ENCODE measurements at places on chromosomes 1 and 21.
A peak's percentile ranks its signal among the peaks of the same experiment; 100 is the strongest.

DNA sequence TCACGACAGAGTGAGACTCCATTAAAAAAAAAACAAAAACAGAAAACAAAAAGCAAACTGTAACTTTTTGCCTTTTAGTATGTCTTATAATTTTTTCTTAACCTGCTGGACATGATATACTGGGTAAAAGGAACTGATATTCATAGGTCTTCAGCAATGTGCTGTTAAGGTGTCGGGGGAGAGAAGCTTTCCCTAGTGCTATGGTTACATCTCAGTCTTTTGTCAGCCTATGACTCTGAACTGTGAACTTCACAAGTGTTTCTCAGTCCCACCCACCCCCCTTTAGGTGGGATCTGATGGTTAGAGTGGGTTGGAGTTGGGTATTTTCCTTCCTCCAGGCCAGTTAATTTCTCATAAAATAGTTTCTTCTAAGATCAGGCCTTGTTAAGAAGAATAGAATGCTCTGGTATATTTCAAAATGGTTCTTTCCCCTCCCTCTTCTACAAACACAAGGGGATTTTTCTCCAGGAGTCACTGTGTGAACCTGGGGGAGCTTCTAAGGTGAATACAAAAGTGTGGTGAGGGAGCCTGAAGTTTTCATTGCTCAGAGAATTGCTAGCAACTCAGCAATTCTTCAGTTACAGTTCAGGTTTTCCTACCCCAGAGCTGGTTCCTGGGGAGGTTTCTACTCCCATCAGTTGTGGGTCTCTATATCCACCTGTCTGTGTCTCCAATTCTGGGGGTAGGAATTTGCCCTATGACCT is 16.1 kb upstream of the EDARADD start:
- no peak for DNase-seq

DNA sequence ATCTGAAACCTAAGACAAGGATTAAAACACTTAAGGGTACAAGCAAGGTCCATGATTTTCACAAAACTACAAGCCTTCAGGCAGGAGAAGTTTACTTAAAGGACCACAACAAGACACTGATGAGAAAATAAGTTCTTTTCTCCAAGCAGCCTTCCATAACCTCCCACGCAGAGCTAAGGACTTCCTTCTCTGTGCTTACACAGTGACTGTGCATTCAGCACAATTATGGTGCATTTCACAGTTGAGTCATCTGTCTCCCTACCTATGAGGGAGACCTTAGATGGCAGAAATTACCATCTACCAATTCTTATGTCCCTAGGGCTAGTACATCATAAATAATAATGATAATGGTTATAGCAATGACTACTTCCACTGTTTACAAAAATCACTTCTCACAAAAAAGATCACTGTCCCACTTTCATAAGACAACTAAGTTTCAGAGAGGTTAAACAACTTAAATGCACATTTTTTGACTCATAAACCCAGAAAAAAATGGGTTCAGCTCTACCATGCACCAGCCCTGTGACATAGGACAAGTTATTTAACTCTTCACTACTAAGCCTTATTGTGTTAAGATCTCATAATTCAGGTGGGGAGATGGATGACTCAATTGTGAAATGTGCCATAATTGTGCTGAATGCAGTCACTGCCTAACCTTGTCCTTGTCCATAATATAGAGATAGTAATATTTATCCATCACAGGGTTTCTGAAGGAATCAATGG is 45.3 kb downstream of the TARBP1 start:
- DNase-seq = no peak

DNA sequence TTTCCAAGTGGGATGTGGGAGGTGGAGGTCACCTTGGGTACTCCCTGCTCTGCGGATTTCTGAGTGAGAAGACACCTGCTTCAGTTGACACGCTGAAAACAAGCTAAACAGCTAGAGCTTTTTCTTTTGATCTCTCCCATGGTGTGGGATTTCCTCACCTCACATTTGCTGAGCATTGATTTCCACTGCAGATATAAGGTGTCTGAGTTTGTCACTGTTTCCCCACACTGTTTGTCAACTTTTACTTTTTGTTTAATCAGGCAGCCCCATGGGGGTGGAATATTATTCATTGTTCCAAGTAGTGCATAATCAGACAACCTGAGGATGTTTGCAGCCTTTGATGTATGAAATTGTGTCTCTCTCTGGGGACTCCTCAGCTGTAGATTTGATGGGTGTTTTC is 49.5 kb downstream of the FASLG start:
- DNase-seq = peak; percentile 54

DNA sequence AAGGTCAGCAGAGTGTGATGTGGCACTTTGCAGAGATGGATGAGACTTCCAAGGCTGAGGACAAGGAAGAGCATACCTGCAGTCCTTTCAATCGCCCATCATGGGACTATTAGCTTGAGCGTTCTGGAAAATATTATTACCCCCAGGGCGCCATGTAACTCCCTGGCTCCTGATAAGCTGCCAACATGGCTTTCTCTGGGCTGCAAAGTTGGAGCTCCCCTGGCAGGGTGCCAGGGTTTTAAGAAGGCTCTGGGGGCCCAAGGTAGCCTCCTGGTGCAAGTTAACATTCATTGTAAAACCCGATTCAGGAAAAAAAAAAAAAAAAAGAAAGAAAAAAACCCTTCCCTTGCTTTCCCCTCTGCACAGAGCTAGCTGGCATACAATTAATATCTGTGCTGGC is 196.7 kb downstream of the PBX1 start:
- DNase-seq = no peak

DNA sequence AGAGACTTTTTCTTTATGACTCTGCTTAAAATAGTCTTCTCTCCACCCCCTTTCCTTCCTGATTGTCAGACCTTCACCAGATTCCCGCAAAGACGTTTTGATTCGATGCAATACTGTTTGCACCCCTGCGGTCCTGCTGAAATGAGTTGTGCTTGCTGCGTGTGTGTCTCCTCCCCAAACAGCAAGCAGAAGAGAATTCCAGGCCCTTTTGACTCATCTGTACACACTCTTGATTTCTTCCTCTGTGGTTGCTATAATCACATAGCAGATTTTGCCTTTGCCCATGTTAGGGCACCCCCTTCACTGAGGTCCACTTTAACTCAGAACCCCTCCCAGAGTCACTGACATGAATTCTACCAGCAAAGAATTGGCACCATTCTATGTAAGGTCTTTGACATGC is 136.5 kb downstream of the ZZZ3 start:
- no peak for DNase-seq

- DNase-seq = no peak
Measured at GRCh38 chr1:150555971-150556865, 7.0 kb downstream of the ADAMTSL4 start.

- DNase-seq = no peak
Measured at GRCh38 chr1:118429856-118430255, 244.8 kb upstream of the SPAG17 start.

DNA sequence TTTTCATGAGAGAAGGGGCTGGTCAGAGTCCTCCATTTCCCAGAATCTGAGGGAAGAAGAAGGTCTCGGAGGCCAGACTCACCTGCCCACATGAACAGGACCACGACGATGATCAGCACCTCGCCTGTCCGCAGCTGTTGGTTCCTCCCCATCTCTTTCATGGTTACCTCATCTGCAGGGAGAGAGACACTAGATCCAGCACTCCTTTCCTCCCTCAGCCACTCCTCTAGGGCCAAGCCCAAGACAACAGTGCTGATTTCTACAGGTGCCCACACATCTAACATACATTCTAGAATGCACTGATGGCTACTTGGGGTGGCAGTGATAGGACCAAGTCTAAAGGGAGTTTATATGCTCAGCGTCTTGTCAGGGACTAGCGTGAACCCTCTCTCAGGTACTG is 3.0 kb downstream of the FNDC5 start:
- no peak for DNase-seq

DNA sequence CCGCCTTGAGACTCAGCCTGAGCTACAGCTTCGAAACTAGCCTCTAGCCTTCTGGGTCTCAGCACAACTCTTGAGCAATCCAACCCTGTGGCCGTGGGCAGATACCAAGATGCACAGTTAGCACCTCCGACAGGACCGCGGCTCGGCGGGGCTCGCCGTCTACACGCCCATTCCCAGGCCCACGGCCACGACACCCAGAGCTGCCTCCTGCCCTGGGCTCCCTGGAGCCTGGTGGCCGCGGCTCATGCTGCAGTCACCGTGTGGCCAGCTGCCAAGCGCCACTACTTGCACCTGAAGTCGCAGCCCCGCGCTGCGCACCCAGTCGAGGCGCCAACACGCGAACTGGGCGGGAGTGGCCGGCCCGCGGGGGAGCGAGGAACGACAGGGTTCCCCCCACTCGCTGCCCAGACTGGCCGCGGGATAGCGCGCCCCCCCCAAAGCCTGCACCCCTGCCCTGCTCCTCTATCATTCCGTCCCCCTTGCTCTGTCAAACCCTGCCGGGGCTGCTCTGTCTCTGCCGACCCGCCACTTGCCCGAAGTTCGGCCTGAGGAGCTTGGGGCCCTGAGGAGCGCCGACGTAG is 729 bp upstream of the CDCA8 start:
- no peak for DNase-seq

GRCh38 chr1:36081926-36082485 is 1.9 kb upstream of the TEKT2 start:
- DNase-seq = no peak

DNA sequence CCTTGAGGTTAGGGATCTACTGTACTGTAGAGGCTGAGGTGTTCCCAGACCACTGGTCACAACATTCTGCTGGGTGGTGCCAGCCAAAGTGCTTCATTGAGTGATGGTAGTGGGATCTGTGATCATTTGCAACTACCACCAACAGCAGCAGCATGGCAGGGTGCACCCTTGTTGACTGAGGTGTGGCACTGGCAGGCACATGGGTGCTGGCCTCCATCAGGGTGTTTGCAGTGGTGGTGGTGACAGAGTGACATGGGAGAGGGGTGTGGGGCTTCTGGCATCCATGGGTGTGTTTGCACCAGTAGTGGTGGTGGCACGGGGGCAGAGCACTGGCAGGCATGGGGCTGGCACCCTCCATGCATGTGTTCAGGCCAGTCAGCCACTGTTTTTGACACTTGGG is 183.7 kb upstream of the LYPLAL1 start:
- DNase-seq = no peak

GRCh38 chr1:21192871-21193270 is 16.2 kb upstream of the EIF4G3 start:
- DNase-seq = no peak

DNA sequence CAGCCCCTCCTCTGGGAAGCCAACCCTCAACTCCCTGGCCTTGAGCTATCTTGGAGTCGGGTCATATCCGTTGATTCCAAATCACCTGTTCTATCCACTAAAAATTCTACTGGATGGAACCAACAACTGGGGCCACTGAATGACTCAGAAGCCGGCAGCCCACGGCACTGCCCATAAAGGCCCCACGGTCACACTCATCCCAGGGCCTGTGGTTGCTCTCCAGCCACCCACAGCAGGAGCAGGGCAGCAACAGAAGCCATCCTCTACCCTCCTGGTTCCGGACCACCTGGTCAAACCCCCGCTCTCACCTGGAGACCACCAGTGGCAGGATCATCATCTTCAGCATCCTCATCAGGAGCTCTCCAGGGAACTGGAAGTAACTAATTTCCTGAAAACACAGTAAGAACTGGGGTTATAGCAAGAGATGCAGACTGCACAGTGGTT is 8.4 kb downstream of the SLC1A7 start:
- DNase-seq = no peak

GRCh38 chr1:17199267-17200044 is 5.5 kb upstream of the PADI1 start:
- no peak for DNase-seq

GRCh38 chr1:167345386-167345733 is 124.7 kb downstream of the POU2F1 start:
- DNase-seq = no peak

GRCh38 chr1:245000872-245001188 is 136.5 kb upstream of the HNRNPU start:
- DNase-seq = no peak

GRCh38 chr1:208170252-208170651 is 73.9 kb downstream of the PLXNA2 start:
- no peak for DNase-seq

DNA sequence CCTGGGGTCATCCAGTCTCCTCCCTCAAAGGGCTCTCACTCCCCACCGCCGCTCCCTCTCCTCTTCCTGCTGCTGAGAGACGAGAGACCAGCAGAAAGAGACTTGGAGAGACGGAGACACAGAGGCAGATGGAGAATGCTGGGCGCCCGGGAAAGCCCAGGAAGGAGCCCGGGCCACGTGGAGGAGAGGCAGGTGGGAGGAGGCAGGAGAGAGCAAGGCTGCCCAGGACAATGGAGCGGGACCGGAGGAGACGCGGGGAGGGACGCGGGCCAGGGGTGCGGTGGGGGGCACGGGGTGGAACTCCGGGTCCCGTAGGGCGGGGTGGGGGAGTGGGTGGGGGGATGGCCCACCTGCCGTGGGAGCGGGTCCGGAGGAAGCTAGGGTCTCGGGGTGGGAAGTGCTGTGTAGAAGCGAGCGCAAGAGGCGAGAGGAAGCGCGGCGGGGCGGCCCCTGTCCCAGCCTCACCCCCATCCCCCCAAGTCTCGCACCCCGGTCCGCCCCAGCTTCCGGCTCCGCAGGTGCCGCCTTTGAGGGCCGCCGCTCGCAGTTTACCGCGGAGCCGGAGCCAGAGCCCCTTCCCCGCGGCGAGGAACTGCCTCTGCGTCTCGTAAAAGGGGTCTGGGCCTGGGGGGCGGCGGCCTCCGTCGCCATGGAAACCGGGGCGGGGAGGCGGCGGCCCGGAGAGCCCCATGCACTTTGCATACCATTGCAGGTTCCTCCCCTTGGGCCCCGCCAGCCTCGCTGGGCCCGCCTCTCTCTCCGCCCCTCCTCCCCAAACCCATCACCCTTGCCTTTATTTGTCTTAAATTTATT is 11.7 kb upstream of the EPHA2 start:
- peak; percentile 77 for DNase-seq

DNA sequence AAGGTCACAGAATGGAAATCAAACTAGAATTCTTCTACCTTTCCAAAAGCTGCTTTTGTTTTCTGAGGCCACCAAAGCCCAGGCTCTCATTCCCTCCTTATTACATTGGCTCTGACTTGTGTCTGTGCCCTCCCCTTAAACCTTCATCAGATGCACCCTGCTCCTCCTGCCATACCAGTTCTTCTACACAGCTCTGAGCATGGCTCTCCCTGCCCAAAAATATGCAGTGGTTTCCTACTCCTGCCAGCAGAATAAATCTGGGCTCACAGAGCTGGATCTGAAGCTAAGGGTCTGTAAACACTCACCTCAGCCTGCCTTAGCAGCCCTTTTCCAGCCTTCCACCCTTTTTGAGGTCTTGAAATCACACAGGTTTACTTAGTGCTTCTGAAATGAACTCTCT is 55.0 kb downstream of the TTC3 start:
- DNase-seq = no peak

- DNase-seq = no peak
Measured at GRCh38 chr1:173758980-173759379, 44.2 kb downstream of the KLHL20 start.

GRCh38 chr21:46409641-46410406 is 48.9 kb upstream of the DIP2A start:
- DNase-seq = no peak

GRCh38 chr1:82086739-82087138 is 286.0 kb downstream of the ADGRL2 start:
- DNase-seq = no peak

- DNase-seq = no peak
Measured at GRCh38 chr1:218482683-218483082, 137.5 kb downstream of the TGFB2 start.
